ENCODE measurements at places on chromosomes 6 and 20.
A peak's percentile ranks its signal among the peaks of the same experiment; 100 is the strongest.

DNA sequence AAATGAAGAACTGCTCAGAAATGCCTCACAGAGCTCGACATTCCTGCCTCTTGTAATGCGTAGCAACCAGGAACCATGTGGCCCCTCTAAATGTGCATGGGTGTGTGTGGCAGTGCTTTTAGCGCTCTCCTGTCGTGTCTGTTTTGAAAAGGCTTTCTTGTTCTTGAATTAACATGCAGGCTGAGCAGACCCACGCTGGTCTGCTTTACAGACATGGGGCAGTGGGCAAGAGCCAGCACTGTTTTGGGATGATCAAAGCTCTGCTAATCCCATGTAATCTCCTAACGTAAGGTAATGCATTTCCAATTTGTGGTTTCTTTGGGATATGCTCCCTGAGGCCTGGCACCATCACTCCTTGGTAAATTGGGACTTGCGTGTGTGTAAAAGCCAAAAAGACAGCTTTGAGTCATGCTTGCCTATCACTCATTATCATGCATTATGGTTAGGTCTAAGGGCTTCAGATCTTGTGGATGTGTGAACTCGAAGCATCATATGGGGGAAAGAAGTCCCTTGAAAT is 11.8 kb downstream of the RIPOR2 start:
- no peak for DNase-seq

GRCh38 chr6:33718713-33719112 is 7.2 kb upstream of the UQCC2 start:
- DNase-seq: no peak

DNA sequence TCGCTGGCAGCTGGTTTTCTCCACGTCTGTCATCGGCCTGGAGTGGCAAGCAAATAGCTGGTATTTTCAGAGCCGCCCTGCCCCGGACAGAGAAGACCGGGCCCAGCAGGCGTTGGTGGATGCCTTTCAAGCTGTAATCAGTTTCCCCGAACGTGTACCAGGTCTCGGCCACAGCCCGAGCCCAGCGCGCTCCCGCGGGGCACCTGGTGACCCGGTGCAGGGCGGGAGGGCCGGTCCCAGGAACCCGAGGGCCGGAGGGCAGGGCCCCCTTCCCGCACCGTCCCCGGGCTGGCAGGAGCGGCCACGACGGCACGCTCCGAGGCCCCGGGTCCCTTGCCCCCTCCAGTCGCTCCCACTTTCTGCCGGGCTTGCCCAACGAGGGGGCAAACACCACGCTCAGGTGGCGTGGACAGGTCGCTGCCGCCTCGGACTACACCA is 348 bp upstream of the PYGB start:
- no peak for DNase-seq

GRCh38 chr6:146911635-146912215 is 292.5 kb upstream of the STXBP5 start:
- no peak for DNase-seq

DNA sequence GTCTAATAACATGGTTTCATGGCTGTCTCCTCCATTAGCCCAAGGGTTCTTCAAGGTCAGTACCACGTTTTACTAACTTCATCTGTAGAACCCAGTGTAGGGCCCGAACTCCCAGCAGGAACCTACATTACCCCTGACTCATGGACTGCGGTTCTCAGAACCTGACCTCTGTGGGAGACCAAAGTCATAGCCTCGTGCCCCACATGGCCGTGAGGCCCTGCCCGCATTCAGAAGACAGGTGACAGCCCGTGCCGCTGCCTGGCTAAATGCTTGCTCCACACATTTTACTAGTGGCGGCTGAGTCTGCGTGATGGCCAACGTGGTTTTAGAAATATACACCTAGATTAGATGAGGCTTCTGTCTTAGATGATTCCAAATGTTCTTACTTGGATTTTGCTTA is 94.9 kb downstream of the CDH4 start:
- DNase-seq: no peak

DNA sequence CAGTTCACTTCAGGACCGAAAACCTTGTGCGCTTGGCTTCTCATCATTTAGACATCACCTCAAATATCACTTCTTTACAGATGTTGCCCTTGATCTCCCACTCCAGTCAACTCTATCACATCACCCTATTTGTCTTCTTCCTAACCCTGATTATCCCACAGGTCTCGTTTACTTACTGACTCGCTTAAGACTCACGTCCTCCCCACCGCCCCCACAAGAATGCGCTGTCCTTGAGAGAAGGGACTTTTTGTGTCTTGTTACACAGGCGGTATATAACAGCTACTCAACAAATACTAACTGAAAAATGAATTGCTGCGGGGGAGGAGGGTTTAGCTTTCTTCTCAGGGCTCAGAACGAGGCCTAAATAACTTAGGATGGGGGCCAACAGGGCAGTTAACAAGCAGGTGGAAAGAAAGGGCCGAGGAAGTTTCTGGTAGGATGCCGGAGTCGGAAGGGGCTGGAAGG is 527 bp downstream of the TOMM34 start:
- DNase-seq: peak; percentile 31
